Pancreas (tissue), 10 donors: ENCODE measurements at places on chromosomes 13 and 19. TPM values are rescaled to one million over a fixed set of nuclear protein-coding genes. Genes with fewer than 3 reads are reported as not detected.

The CACNA1A gene
- total RNA-seq, result 4.0 TPM

The KANK3 gene
- total RNA-seq, result 2.0 TPM

The APOC4 gene
- not detected for total RNA-seq

The TRPM4 gene
- total RNA-seq, result 20.5 TPM

The DENND1C gene
- total RNA-seq, result 0.51 TPM
